ENCODE measurements at places on chromosomes 13 and 19.

DNA sequence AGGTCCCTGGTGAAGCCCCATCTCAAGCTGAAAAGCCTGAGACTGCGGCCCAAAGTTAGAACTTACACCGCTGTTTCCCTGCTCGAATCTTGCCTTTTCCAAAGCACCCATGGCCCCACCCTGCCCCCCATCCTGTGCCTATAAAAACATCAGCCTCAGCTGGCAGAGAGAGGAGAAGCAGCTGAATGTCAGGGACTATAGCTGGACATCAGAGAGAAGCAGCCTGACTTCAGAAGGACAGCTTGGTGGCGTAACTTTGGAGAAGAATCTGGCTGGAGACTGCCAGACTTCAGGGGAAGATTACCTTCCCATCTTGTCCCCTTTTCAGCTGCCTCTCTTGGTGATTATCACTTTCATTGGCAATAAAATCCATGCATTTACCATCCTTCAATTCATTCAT, 9.3 kb upstream of the RCBTB2 start:
- no peak for DNase-seq

DNA sequence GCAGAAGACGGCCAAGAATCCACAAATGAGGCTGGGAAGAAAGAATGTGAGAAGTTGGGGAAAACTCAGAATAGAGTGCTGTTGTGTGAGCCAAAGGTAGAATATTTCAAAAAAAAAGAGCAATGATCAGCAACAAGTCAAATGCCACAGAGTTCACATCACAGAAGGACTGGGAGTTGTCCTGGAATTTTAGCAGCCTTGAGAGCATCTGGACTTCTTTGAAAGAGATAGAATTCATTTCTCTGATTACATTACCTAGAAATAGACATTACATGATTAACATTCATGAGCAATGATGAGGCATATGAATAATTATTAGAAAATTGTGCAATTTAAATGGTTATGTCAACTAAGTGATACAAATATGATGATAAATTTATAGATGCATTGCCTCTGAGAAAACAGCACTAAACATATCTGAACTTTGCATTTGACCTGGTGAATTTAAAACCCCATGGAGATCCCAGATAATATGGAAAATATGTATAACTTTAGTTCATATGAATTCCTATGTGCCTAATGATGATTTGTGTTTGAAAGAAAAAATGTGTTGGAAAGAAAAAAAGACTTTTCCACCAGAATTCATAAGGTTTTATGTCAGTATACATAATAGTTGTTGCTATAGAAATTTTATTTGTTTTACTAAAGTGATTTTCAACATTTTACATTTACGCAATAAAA, 186.2 kb downstream of the POSTN start:
- DNase-seq = no peak

DNA sequence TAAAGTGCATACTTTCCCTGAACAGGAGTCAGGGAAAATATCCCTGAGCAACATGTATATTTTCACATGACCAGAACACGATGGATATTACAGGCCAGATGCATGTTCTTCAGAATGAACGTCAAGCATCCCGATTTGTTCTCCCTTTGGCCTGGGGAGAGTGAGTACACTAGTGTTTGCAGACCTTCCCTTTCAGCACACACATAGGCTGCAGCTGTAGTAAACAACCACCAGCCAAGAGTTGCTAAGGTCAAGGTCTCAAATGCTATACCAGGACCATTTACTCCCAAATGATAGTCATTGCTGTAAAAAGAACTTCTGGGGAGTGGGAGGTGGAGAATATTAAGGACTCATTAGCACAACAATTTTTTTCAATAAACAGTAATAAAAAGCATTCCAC, 3.0 kb downstream of the KLF12 start:
- no peak for DNase-seq

- DNase-seq = no peak
Measured at GRCh38 chr19:11165486-11166030, 10.0 kb upstream of the SPC24 start.

- DNase-seq = no peak
Measured at GRCh38 chr13:114269281-114269770, 12.1 kb upstream of the UPF3A start.

GRCh38 chr13:79866436-79866835, 385.5 kb downstream of the NDFIP2 start:
- no peak for DNase-seq

Measured in activated T-cell treated with anti-CD3 and anti-CD28 coated beads, Interleukin-2, amount 50 U/mL, for 1 hour (primary cell).